ENCODE measurements at places on chromosomes 3 and 15. TPM values are rescaled to one million over a fixed set of nuclear protein-coding genes. Genes with fewer than 3 reads are reported as not detected.

GOLGA8G gene
- not detected for total RNA-seq

DUOX2 gene
- total RNA-seq = 1.5 TPM

POLR2M gene
- total RNA-seq = 320 TPM

PTX3 gene
- 5.1 TPM for total RNA-seq

UBAP1L gene
- 3.9 TPM for total RNA-seq

DAZL gene
- not detected for total RNA-seq

PLCB2 gene
- total RNA-seq = 3.9 TPM

CIB2 gene
- total RNA-seq = 11.4 TPM

GOLGA8T gene
- total RNA-seq = 0.37 TPM

ZDHHC23 gene
- total RNA-seq = 2.4 TPM
